ENCODE measurements at places on chromosomes 5 and 9. TPM values are rescaled to one million over a fixed set of nuclear protein-coding genes. Genes with fewer than 3 reads are reported as not detected.

TNFSF15 gene
- 32.5 TPM for total RNA-seq

GRCh38 chr5:136769900-136770684 lies 404.7 kb upstream of the TRPC7 start:
- H3K27ac ChIP-seq = no peak overlapping the region
- no peaks in the 10 kb centered on the region for H3K36me3 ChIP-seq
- H3K27me3 ChIP-seq = no peaks in the 10 kb centered on the region
- peaks cover 42% of the 10 kb centered on the region for H3K4me1 ChIP-seq

LCP2 gene
- total RNA-seq = 0.22 TPM

CCL27 gene
- total RNA-seq = not detected

DNA sequence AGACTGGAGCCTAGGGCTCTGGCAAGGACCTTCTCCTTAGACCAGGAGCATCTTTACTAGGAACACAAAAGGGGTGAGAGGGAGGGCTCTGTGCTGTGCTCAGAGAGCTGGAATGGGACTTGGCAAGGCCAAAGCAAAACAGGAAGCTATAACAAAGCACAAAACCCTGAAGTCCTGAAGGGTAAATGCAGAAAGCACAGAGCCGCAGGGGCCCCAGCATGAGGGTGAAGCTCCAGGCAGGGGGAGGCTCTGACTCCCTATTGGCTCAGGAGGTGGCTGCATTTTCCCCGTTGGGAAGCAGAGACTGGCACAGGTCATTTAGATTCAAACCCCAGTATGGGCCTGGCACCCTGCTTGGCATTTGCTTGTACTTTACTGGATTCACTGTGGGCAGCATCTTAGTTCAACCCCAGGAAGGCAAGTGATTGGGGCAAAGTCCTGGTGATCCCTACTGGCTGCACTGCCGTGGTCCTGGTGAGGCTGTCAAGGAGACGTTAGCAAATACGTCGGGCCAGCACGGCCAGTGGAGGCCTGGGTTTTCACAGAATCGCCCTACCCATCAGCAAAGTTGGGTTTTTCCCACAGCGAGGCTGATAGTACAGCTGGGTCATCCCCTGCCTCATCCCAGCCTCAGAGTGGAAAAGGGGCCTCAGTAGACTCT lies 46.3 kb downstream of the GGTA1 start:
- no peaks in the 10 kb centered on the region for H3K36me3 ChIP-seq
- H3K27ac ChIP-seq = no peak overlapping the region
- no peak overlapping the region for H3K4me3 ChIP-seq
- no peak for DNase-seq

GRM6 gene
- not detected for total RNA-seq

Measured in Karpas-422 (cell line).